Spinal cord (tissue), 10 donors: ENCODE measurements at places on chromosomes 13 and 19. TPM values are rescaled to one million over a fixed set of nuclear protein-coding genes. Genes with fewer than 3 reads are reported as not detected.

- DNase-seq = no peak
Measured at GRCh38 chr19:7512400-7512851, 3.5 kb upstream of the ZNF358 start.

DNA sequence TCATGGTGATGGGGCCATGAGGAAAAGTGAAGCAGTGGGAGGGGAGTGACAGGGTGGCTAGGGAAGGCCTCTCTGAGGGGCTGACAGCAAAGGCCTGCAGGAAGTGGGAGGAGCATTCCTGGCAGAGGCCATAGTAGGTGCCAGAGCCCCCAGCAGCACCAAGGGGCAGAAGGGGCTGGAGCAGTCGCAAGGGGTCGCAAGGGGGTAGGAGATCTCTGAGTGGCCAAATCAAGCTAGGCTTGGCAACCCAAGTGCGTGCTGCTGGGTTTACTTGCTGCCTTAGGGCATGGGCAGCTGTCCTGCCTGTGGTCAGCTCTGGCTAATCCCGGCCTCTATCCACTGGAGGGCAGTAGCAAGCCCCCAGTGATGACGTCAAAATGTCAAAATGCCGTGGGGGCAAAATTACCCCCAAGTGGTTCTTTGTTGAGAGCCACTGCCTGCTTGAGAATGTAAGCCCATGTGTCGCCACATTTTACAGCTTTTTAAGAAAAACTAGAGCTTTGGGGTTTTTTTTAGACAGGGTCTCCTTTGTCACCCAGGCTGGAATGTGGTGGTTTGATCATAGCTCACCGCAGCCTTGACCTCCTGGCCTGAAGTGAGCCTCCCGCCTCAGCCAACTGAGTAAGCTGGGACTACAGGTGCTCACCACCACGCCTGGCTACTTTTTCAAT is 11.8 kb downstream of the CCDC97 start:
- no peak for DNase-seq

- peak; percentile 36 for DNase-seq
Measured at GRCh38 chr13:79740991-79741390, 260.0 kb downstream of the NDFIP2 start.

DNA sequence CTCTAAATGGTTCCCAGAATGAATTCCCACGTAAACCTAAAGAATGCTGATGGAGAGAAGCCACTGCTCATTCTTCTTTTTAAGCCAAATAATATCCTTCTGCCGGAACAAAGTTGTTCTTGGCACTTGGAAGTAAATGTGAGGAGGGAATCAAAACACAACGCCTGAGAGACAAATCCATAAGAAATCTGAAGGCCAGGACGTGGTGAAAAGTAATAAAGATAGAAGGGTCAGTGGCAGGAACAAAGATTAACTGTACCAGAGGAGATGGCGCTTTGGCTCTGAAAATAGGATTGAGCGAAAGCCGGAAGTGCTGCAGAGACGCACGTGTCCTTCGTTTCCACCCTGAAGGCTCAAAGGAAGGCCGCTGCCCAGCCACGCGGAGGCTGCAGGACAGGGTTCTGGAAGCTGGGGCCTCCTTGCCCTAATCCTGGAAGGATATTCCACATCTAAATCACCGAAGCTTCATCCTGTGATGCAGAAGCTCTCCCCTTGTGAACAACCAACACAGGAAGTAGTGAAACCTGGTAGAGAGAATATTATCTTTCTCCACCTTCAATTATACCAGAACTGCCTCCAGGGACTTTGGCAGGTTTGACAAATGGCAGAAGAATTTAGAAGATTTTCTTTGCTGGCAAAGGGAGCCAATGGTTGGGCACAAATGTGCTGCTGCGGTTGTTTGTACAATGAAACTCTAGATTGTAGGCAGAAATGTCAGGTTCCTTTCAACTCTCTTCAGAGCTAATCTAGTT is 214.6 kb upstream of the SERP2 start:
- peak; percentile 49 for DNase-seq

- DNase-seq = peak; percentile 42
Measured at GRCh38 chr19:1650650-1651567, 1.5 kb downstream of the TCF3 start.

GRCh38 chr19:3491396-3492119 is 8.3 kb upstream of the SMIM44 start:
- DNase-seq = no peak

DNA sequence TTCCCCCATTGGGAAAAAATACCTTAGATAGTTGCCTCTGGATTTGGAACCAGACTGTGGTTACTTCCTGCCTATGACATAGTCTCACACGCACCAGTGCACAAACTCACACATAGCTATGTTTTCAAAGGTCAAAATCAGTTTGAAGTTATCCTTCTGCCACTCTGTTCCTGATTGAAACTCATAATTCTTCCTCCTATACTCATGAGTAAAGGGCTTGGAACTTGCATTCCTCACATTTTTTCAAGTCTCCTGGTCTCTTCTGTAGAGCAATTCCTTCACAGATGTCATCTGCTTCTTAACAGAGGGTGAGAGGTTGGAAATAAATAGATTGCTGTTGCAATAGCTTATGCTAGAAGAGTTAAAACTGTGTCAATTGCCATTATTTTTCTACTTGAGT is 18.6 kb upstream of the POSTN start:
- no peak for DNase-seq

DNA sequence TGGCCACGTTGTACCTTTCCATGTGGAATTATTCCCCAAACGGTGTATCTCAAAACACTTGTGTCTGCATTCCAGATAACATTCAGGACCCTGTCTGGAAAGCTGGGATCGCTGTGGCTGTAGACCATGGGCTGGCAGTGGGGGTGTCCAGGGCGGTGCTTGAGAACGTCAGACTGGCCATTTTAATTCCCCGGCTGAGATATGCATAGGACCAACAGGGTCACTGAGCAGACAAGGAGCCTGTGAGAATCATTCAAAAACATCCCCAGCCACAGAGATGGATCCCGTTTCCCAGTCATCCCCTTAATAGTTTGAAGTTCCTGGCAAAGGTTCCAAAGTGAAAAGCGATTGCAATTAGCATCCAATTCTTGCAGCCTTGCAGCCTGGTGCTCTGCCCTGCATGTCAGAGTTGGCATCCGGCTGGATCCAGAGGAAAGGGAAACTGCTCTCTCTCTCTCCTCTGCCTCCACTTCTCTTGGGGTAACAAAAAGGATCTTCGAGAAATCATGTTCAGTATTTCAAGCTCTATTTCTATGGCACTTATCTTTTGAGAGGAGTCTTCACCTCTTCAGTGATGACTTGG is 41.6 kb downstream of the IFT88 start:
- DNase-seq = peak; percentile 7

- no peak for DNase-seq
Measured at GRCh38 chr13:21237081-21237480, 60.6 kb downstream of the MRPL57 start.

DNA sequence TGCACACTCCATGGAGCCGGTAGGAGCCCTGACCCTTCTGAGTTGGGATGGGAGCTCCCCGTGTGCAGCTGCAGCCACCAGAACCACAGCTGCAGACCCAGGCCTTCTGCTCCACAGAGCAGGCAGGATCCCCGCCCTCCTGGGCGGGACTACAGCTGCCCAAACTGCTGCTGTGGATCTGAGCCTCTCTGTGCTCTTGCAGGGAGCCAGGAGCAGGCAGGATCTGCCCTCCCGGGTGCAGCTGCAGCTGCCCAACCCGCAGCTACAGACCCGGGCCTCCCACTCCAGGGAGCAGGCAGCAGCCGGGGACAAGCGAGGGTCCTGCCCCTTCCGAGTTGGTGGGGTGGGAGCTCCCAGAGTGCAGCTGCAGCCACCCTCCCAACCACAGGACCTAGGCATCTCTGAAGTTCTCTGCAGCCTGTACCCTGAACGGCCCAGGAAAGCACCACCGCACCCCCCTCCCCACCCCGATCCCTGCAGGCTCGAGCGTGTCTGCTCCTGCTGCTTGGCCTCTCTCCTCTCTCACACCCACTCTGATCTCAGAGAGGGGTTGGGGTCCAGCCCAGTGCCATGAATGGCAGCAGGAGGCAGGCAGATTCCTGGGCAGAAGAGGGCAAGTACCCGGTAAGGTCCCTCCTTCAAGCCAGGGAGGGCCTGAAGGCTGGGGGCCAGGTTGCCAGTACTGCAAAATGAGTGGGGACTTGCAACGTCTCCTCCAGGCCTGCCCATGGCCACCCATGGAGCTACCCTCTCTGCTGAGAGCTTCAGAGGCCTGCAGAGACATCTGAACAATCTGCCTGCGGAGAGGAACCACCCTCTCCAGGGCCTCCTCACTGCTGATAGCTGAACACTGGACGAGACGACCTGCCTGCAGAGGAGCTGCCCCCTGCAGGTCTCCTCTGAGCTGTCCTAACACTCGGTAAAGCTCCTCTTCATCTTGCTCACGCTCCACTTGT is 16.4 kb upstream of the EMP3 start:
- DNase-seq = no peak

GRCh38 chr13:52187029-52187423 is 27.6 kb upstream of the NEK3 start:
- no peak for DNase-seq

GRCh38 chr13:111919286-111919685 is 147.7 kb upstream of the SOX1 start:
- DNase-seq = no peak

DNA sequence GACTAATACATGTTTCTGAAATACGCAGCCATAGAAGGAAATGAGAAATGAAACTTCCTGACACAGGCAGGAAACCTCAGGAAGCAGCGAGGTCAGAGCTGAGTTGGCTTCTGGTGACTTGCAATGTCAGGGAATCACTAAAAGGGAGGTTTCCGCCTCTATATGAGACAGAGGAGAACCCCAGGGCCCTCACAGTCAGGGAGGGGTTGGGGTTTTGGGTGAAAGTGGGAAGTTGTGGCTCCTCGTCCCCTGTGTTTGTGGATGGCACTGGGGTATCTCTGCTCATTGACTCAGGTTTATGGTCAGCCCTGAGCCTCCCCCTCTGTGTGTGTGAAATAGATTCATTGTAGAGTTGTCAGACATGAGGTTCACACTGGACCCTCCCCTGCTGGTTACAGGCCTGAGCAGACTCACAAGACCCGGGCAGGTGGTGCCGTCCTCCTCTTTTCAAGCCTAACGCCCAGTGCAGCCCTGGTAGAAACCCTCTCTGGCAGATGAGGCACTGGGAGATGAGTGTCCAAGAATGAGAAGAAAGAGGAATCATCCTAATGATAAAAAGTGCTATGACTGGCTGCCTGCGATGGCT is 5.5 kb upstream of the LILRA6 start:
- no peak for DNase-seq

GRCh38 chr13:85592211-85592610 is 207.0 kb downstream of the SLITRK6 start:
- DNase-seq = no peak

- no peak for DNase-seq
Measured at GRCh38 chr19:6590827-6591319, at the start of gene CD70. Gene CD70, minus strand, starts transcription at chr19:6591150. Its CDS starts 148 bp downstream, at chr19:6591002.

GRCh38 chr13:32384702-32385101 is 43.2 kb downstream of the N4BP2L1 start:
- no peak for DNase-seq

DNA sequence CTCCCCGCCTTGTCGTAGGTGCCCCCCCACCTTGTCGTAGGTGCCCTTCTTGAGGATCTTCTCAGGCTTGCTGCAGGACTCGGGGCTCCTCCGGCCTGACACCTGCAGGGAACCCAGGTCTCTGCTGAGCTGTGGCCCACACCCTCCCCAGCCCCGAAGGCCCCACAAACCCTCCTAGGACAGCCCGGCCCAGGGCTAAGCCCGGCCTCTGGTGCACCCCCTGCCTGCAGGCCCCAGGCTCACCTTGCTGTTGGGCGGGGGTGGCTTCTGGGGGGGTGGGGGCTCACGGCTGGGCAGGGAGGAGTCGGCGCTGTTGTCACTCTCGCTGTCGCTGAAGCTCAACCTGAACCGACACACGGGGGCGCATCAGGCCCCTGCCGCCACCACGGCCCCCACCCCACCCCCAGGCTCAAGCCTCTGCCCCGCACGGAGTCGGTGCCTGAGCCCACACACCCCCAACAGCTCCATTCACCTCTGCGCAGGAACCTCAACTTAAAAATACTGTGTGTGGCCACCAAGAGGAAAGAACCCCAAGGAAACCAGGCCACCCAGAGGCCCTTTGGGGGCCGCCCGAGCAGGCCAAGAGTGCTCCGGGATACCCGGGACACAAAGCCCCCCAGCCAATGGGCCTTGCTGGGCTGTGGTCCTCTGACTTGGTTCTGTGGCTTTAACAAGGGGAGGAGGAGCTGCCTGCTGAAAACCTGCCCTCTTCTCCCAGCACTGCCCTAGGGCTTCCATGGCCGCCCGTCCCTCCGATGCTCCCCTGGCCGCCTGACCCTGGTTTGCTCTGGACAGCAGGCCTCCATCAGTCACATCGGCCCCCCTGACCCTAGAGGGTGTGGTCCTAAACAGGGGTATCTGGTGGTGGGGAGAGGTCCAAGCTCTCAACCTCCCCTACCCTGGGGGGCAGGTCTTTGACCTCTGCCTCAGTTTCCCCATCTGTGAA is 65.8 kb downstream of the MLLT1 start:
- DNase-seq = no peak

- no peak for DNase-seq
Measured at GRCh38 chr13:48161530-48162179, 66.8 kb upstream of the MED4 start.

- DNase-seq = no peak
Measured at GRCh38 chr13:110008816-110009215, 222.4 kb upstream of the IRS2 start.

- no peak for DNase-seq
Measured at GRCh38 chr19:47469363-47469700, 2.4 kb downstream of the SLC8A2 start.

DNA sequence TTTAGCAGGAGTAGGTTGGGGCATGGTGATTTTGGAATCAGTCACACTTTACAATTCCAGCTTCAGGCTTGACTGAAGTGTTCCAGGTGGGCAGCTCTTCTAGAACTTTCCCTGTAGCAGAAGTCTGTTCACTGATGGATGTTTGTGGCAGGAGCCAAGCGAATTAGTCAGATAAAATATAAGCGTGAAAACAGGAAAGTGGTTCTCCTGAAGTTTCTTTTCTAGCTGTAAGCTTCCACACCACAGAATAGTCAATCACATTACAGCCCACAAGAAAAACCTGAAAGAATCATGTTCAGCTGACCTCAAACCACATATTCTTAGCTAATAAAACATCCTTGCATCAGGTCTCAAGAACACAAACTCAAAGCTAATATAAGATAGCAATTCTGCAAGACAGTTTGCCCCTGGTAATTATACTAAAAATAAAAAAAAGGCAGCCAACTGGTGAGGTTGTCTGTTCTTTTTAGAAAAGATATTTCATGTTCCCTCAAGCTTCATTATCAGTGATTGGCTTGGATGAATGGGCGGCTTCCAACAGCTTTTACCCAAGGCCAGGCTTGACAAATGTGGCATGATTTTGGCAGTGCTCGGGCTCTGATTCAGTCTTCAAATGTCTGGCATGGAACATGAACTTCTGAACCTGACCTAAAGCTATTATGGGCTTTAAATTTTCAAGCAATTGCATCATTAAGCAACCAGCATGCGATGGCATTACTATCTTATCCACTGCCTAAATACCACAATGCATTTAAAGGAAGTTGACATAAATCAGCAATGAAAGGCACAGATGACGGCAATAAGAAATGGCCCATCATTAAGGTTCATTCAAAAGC is 136.8 kb downstream of the DCLK1 start:
- peak; percentile 48 for DNase-seq

Gene PLA2G4C
- 24.8 TPM for total RNA-seq

Gene LGI4
- total RNA-seq = 10.9 TPM

Gene SYCN
- not detected for total RNA-seq

Gene PNMA8B
- total RNA-seq = 10.6 TPM

Gene TNFSF9
- 4.0 TPM for total RNA-seq

Gene LILRA2
- 1.3 TPM for total RNA-seq

Gene RNF17
- 0.10 TPM for total RNA-seq

Gene OR1I1
- not detected for total RNA-seq

Gene ZNF101
- 9.7 TPM for total RNA-seq
